KBM-7 (cell line): ENCODE measurements at places on chromosomes 1 and 21.

DNA sequence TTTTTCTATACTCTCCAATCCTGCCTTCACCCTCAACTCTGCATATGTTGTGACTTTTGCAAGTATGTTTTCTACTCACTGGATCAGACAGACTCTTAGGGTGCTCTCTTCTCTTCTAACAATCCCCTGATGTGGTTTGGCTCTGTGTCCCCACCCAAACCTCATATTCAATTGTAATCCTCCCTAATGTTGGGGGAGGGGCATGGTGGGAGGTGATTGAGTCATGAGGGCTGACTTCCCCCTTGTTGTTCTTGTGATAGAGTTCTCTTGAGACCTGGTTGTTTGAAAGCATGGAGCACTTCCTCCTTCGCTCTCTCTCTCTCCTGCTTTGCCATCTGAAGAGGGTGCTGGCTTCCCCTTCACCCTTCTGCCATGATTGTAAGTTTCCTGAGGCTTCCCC is 148.9 kb upstream of the IGSF21 start:
- DNase-seq, result peak; percentile 4

GRCh38 chr1:53122201-53122885 is 20.1 kb downstream of the SLC1A7 start:
- no peak for DNase-seq

- DNase-seq, result peak; percentile 70
Measured at GRCh38 chr1:225480825-225481434, 53.1 kb upstream of the LBR start.

DNA sequence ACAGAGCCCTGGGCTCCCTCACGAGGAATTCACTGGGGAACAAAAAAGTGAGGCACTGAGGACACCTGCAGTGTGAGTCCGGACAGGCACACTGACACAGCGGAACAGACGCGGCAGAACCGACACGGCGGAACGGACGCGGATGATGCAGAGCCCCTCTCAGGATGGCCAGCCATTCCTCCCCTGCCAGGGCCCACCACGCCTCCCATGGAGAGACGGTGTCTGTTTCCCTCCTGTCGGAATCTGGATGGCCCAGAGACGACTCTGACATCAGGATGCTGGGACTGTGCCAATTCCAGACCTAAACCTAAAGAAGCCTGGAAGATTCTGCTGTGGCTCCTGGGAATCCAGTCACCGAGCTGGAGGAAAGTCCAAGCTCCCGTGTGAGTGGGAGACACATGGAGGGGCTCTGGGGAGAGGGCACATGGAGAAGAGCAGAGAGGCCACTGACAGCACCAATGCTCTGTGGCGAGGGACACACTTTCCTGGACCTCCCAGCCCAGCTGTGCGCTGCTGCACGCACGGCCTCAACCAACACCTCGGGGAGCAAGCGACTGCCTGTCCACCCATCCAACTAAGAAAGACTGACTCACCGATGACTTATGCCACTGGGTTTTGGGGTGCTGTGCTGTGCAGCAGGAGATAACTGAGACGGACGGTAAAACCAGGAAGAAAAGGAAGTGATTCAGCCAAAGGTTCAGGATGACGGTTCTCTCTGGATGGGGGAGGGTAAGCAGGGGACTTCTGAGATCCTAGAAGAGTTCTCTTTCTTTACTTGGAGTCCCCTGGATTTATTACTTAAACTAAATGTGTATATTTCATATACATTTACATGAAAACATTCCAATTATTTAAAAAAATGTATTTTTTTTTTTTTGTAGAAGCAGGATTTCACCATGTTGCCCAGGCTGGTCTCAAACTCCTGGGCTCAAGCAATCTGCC is 23.3 kb downstream of the ZBTB17 start:
- peak; percentile 51 for DNase-seq

GRCh38 chr1:157963713-157964112 is 29.7 kb upstream of the KIRREL1 start:
- DNase-seq, result peak; percentile 74

DNA sequence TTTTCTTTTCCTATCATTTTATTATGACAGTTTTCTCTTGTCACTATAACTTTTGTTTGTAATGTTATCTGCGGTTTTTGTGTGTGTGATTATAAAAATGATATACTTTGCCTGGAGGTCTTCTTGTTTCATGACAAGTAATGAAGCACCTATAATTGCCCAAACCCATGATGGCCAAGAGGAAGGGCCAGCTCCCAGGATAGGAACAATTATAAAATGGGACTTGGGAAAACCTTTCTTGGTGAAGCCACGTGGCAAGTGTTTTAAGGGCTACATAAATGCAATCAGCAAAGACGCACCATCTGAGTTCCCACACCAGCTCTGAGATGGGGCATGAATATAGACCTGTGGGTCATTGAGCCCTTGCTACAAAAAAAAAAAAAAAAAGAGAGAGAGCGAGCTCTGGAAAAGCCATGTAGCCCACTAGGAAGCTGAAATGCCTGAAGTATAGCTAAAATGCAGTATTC is 462.6 kb upstream of the RUNX1 start:
- no peak for DNase-seq

DNA sequence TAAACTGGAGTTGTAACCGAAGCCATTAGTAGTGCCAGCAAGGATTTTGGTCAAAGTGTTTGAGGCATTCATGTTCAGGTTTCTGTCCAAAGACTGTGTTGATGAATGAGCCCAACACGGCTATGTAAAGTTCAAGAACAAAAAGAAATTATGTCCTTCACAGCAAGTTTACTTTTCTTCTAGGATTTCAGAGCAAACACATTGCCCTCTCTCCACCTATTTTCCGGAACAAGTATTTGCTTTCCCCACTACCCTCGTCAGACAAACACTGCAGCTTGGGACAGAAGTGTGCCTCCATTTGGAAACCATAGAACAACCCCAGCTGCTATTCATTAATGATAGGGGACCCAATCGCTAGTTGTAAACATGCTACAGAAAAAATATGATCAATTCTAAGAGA is 151.4 kb upstream of the C1orf105 start:
- no peak for DNase-seq

DNA sequence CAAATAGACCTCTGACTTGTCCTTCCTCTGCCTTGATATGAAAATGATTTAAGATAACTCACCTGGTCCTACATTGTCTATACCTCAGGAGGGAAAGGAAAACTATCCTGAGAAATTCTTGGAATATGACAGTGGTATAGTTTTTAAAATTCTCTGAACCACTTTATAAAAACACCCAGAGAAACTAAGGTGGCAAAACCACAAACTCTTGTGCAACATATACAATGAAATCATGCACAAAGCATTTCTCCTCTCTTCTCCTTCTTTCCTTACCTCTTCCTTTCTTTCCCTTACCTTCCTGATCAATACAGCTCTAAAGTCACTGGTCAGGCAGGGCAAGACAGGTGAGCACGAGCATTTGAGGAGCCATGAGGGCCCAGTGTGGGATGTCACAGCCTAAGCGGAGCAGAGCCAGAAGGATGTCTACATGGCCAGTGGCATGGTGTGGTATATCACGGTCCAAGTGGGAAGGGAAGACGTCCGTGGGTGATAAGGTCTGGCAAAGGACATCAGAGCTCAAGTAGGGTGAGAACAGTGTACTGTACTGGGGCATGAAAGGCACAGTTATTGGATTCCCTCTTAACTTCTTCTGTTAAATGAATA is 543.3 kb downstream of the DPYD start:
- no peak for DNase-seq

GRCh38 chr1:73162564-73162963 is 880.2 kb upstream of the NEGR1 start:
- DNase-seq, result no peak
